Stimulated activated CD4-positive, alpha-beta T cell treated with anti-CD3 and anti-CD28 coated beads, Interleukin-1b, Interleukin-23, amount 100 ng/mL, for 1 hour (primary cell): ENCODE measurements at places on chromosomes 2 and 18.

DNA sequence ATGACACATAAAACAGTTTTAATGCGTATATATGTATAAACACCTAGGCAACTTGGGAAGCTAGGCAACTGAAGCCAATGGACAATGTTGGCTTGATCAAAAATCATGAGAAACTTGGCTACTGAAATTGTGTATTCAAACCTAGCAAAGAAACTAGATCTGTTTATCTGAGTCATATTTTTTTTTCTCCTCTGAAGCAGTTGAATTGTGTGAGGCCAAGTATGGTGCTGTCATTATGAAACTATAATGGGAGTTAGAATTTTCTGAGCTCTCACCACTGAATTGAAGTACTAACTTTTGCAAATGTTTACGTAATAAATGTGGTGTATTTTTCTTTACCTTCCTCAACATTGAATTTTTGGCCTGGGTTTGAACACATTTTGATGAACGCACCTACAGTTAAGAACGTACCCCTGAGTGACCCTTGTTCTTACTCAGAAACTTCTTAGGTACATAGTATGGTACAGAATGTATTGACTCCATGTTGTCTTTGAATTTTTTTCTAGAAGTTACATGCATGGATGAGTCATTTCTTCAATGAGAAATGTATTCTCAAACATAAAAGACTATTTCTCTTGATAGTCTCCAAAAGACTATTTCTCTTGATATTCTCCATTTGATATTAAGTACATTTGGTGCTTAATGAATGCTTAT lies 23.8 kb downstream of the CD28 start:
- DNase-seq = no peak

- DNase-seq = no peak
These were observed 49.6 kb upstream of the TLK1 start for GRCh38 chr2:171210216-171210863.

- DNase-seq = no peak
These were observed 546.7 kb downstream of the EPHA4 start for GRCh38 chr2:221025398-221025797.

GRCh38 chr2:200353874-200354273 lies 47.4 kb downstream of the SPATS2L start:
- no peak for DNase-seq

GRCh38 chr18:63161761-63162195 lies 157.8 kb downstream of the BCL2 start:
- peak; percentile 47 for DNase-seq
